CD4-positive, alpha-beta T cell (primary cell): ENCODE measurements at places on chromosomes 7 and 10.

GRCh38 chr7:120743128-120743527 is 114.8 kb downstream of the TSPAN12 start:
- no peak for DNase-seq

DNA sequence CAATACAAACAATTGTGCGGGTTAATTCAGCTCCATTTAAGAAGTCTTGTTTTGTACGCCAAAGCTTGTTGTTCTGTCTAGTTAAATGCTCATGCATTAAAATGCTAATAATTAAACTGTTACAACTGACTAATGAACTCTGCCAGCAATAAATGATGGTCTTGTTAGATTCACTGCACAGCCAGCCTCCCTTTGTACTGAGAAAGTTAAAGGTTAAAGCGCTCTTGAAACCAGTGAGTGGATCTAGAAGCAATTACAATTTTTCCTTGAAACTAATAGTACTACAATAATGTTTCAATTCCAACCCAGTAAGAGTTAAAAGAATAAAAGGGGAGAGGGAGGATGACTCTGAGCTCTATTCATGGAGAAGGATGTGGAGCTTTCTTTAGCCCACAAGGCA is 233.0 kb downstream of the EMX2 start:
- no peak for DNase-seq

DNA sequence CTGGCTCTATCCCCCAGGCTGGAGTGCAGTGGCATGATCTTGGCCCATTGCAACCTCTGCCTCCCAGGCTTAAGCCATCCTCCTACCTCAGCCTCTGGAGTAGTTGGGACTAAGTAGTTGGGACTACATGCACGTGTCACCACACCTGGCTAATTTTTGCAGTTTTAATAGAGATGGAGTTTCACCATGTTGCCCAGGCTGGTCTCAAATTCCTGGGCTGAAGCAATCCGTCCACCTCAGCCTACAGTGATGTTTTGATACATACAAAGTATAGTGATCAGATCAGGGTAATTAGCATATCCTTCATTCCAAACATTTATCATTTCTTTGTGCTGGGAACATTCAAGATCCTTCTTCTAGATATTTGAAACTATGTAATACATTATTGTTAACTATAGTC is 22.5 kb upstream of the TNKS2 start:
- no peak for DNase-seq

DNA sequence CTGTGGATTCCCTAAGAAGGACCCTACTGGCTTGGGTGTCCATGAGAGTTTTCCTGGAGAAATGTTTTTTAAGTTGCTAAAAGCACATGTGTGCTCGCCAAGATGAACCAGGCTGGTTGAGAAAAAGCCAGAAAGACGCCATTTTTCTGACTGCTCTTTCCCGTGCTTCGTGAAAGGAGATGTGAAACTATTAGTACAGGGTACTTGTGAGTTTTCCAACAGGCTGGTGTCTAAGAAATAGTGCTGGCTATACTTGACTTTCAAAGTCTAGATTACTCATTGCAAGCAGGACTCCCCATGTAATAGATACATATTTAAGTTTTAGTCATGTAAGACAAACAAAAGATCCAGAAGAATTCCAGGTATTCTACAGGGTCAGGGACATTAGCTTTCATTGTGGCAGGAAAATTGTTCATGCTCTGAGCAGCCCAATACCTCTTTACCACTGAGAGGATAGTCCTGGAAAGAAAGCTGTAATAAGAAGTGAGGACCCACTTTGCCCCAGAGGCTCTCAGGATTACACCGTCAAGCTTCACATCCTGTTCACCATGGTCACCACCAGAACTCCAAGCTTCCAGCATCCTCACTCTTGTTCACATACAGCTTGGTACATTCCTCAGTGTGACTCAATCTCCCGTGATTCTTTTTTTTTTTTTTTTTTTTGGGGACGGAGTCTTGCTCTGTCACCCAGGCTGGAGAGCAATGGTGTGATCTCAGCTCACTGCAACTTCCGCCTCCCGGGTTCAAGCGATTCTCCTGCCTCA is 43.8 kb upstream of the ICA1 start:
- DNase-seq, result no peak
